Posterior vena cava (tissue), 2 donors: ENCODE measurements at places on chromosomes 2 and 18. TPM values are rescaled to one million over a fixed set of nuclear protein-coding genes. Genes with fewer than 3 reads are reported as not detected.

GRCh38 chr2:219484343-219485200, 14.1 kb upstream of the GMPPA start:
- DNase-seq, result no peak

- no peak for DNase-seq
Observed at GRCh38 chr2:168560817-168561499, 104.9 kb downstream of the CERS6 start.

Gene DLGAP1
- 0.05 TPM for total RNA-seq

GRCh38 chr2:196927376-196928225, 1.1 kb upstream of the PGAP1 start:
- no peak for DNase-seq
